ENCODE measurements at places on chromosomes 1 and 21. TPM values are rescaled to one million over a fixed set of nuclear protein-coding genes. Genes with fewer than 3 reads are reported as not detected.

VHLL gene
- total RNA-seq = 6.0 TPM

DNA sequence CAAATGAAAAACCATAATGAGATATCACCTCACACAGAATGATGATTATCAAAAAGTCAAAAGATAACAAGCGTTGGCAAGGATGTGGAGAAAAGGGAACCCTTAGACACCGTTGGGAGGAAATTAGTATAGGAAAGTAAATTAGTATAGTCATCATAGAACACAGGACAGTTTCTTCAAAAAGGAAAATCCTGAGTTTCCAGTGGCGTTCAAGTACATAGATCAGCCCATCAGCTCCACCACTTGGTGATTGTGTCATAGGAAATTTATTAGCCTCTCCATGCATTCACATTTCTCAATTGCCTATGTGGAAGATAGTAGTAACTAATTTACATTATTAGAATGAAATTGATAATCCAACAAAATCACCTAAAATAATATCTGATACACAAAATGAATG, 20.8 kb upstream of the GBP2 start:
- no peak for DNase-seq

- no peak for DNase-seq
These were observed 53.1 kb upstream of the ATF3 start for GRCh38 chr1:212555426-212555825.

DNA sequence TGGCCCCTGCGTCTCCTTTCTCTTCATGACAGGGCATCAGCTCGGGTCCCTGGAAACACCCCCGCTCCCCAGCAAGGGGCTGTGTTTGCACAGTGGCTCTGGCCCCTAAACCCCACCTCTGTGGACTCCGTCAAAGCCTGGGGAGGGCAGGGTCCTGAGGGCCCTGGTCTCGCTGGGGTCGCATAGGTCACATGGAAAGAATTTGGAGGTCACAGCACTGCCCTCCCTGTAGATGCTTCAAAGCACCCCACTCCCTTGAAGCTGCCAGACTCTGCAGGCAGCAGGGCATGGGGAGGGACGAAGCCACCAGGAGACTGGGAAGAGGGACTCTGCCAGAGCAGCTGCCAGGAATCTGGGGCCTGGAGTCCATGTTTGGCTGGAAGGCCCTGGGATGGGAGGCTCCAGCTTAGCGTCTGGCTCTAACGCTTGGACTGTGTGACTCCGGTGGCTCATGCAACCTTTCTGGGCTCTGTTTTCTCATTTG, 36.6 kb upstream of the ECE1 start:
- no peak for DNase-seq

HSD11B1 gene
- total RNA-seq = 3.1 TPM

HOOK1 gene
- total RNA-seq = 6.3 TPM

- DNase-seq = no peak
These were observed 10.1 kb upstream of the ABCA4 start for GRCh38 chr1:94130851-94131595.

NKAIN1 gene
- total RNA-seq = not detected

DNA sequence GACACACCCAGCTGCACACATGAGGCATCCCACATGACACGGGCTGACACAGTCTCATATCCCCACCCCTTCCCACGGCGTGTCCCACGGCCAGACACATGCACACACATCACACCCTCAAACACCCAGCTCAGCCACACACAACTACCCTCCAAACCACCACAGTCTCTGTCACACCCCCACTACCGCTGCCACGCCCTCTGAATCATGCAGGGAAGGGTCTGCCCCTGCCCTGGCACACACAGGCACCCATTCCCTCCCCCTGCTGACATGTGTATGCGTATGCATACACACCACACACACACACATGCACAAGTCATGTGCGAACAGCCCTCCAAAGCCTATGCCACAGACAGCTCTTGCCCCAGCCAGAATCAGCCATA, 22.6 kb downstream of the PODN start:
- DNase-seq = no peak

DNA sequence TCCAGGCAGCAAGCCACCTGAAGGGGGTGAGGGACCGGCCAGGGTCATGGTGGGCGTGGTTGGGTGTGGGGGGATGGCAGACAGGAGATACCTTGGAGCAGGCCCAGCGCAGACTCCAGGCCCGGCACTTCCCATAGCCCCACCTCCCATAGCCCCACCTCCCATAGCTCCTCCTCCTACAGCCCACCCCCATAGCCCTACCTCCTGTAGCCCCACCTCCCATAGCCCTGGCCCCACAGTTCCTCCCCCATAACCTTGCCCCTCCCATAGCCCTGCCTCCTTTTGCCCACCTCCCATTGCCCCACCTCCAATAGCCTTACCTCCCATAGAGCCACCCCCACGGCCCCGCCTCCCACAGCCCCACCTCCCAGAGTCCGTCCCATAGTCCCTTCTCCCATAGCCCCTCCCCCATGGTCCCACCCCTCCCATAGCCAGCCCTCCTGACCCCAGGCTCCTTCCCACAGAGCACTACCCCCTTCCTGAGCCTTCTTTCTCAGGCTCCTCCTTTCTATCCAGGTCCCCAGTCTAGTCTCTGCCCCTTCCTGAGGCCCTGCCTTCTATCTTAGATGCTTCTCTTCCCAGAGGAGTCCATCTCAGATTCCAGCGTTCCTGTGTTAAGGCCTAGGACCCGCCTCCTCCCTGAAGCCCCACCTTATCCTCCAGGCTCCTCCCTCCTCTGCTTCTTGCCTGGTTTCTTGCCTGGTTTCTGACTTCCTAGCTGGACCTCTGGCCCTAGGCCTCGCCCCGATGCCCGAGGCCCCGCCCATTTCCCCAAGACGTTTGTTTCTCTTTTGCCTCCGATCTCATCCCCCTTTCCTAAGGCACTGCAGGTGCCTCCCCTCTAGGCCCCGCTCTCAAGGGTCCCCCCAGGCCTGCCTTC, 46.8 kb downstream of the PTPRU start:
- DNase-seq = peak; percentile 83

ADAM30 gene
- 1.4 TPM for total RNA-seq

IFFO2 gene
- 14.0 TPM for total RNA-seq

- no peak for DNase-seq
These were observed 48.5 kb downstream of the SCCPDH start for GRCh38 chr1:246772686-246773085.

DNA sequence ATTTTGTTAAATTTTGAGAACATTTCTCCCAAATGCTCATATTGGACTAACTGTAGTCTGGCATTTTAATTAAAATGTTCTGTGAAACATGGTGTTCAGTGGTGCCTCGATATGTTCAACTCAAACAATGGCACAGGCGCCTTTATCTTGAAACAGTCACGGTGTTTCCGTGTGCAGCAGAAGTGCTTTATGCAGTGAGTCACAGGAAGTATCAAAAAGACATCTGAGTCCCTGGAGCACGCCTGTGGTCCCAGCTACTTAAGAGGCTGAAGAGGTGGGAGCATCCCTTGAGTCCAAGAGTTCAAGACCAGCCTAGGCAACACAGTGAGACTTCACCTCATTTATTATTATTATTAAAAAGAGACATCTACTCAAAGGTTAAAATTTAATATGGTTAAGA, 52.2 kb downstream of the GREM2 start:
- no peak for DNase-seq

CLDN19 gene
- total RNA-seq = not detected

- DNase-seq = peak; percentile 28
These were observed 1.9 kb upstream of the SAMD13 start for GRCh38 chr1:84299536-84300170.

DNA sequence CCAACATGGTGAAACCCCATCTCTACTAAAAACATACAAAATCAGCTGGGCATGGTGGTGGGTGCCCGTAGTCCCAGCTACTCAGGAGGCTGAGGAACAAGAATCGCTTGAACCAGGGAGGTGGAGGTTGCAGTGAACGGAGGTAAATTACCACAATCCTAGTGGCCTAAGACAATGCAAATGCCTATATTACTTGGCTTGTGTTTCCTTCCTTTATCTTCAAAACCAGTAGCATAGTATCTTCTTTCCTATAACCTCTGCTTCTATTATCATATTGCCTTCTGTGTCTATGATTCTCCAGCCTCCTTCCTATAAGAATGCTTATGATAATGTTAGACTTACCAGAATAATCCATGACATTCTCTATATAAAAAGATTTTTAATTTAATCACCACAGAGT, 156.2 kb upstream of the RGS18 start:
- DNase-seq = no peak

DNA sequence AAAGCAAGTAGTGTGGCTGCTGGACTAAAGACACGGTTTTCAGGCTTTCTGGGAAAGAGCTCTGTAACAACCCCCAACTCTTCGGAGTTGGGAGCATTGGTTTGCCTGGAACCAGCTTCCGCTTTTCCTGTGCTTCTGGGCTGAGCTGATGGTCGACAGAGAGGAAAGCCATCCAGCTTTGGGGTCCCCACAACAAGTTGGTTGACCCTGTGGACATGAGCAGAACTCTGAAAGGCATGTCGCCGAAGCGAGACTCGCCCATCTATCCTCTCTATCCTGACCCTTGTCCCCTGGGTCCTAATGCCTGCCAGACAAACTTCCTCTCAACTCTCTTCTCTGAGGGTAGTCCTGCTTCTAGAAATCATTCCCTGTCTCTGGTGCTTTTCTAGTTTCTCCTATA, 31.9 kb upstream of the FCGR2A start:
- DNase-seq = no peak

GRCh38 chr1:173099166-173099565, 48.4 kb upstream of the TNFSF18 start:
- no peak for DNase-seq

DNA sequence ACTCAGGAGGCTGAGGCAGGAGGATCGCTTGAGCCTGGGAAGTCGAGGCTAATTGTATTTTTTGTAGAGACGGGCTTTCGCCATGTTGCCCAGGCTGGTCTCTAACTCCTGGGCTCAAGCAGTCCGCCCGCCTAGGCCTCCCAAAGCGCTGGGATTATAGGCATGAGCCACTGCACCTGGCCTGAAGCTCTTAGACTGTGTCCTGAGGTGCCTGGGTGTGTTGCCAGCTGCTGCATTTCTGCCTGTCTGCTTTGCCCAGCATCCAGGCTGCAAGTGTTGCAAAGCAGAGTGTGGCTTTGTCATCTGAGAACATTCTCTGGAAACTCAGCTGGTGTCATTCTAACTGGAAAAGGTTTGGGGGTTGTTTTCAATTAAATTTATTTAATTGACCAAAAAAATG, 105.0 kb downstream of the HUNK start:
- DNase-seq = no peak

DNA sequence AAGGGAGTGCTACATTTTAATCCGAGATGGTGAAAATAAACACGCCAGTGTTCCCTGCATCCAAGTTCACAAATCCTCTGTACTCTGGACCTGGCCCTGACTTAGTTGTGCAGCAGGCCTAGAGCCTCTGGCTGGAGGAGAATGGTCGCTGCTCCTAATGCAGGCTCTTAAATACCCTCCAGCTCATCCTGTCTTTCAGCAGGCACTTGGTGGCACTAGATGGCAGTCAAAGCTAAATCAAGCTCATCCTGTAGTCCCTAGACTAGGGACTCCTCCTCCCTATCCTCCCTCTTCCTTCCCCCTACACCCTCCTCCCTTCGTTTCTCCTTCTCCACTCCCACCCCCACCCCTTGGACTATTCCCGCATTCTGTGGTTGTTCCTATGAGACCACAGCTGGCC, 41.6 kb upstream of the MTR start:
- DNase-seq = peak; percentile 71

DNA sequence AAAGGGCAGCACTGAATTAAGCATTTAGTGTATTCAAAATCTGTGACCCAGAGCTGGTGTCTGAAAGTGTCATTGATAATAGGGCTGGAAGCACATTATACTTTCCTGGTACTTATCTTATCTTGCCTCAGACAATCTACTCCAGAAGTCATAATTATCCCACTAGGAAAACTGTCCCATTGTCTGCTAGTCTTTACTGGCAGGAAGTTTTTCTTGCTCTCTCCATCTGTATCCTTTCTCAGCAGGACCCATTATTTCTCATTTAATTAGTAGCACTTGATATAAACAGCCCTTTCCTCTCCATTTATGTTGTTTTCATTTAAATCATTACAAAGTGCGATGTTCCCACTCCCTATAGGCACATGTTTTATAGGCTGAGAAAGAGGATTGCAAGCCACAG, 36.5 kb upstream of the BARHL2 start:
- DNase-seq = no peak

TMEM54 gene
- total RNA-seq = 21.7 TPM

- DNase-seq = no peak
These were observed 31.2 kb downstream of the CDCA8 start for GRCh38 chr1:37723390-37724078.

DNA sequence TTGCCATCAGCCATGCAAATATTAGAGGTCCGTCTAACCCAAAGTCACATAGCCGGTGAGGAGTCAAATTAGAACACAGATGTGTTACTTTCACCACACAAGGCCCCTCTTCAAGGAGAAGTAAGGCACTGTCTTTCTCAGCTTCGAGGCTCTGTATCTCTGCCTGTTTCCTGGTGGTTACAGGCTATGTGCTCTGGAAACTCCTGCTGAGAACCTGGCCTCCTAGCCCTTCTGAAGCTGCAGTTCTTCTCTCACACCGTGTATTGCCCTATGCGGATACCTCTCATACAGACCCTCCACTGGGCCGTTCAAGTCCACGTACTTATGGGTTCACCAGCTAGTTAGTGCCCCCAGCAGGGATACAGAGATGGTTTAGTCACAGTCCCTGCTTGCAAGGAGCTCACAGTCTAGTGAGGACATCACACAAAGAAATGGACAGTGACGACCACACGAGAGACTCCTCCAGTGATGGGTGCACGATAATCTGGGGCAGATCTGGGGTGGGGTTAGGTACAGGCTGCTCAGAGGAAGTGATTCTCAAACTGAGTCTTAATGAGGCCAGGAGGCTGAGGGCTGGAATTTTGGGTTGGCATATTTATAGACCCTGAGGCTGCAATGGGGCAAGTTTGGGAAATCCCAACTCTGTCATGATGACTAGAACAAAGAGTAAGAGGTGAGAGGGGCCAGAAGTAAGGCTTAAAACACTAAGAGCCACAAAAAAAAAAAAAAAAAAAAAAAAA, 22.8 kb upstream of the ELOA start:
- DNase-seq = no peak

GRCh38 chr1:6811583-6811982, 26.3 kb downstream of the CAMTA1 start:
- DNase-seq = peak; percentile 75

DNA sequence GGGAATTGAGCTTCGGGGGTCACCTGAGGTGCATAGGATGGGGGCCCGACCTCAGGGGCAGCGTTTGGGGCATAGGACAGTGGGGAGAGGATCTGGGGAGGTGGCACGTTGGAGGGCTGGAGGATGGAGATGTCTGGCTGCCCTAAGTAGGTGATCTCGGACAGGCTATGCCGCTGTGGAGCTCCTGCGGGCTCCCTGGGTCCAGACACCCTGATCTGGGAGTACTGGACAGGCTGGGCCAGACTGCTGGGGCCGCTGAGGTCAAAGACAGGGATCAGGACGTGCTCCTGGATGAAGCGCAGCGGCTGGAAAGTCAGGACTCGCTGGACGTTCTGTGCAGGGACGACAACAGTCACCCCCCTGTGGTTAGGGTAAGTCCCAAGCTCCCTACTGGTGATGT, 9.5 kb upstream of the MYOM3 start:
- no peak for DNase-seq
